ENCODE measurements at places on chromosomes 11 and 22. TPM values are rescaled to one million over a fixed set of nuclear protein-coding genes. Genes with fewer than 3 reads are reported as not detected.

Gene CTSW
- not detected for total RNA-seq

Gene MMP3
- 0.40 TPM for total RNA-seq

Gene HOATZ
- total RNA-seq = not detected

Gene NXPE2
- not detected for total RNA-seq

Gene ZDHHC8
- total RNA-seq = 33.9 TPM

Gene TTC17
- 29.3 TPM for total RNA-seq

Gene HEPN1
- not detected for total RNA-seq

Gene SGSM1
- total RNA-seq = not detected

Gene LMO2
- 2.2 TPM for total RNA-seq

Gene KLHL35
- 2.6 TPM for total RNA-seq

Gene OR8K1
- total RNA-seq = not detected

Gene MMP12
- not detected for total RNA-seq

Gene PGM2L1
- 3.5 TPM for total RNA-seq

Gene WEE1
- total RNA-seq = 17.2 TPM

Gene RNASEH2C
- total RNA-seq = 68.1 TPM

Gene GGT5
- total RNA-seq = 32.3 TPM

Gene NELL1
- not detected for total RNA-seq

Gene RIBC2
- 1.4 TPM for total RNA-seq
